Right ventricle myocardium inferior (tissue), 1 donor: ENCODE measurements at places on chromosomes 12 and 14.

GRCh38 chr12:67028529-67028928 is 240.6 kb upstream of the CAND1 start:
- DNase-seq = no peak

GRCh38 chr12:106632797-106633450 is 50.1 kb downstream of the RFX4 start:
- DNase-seq = no peak

GRCh38 chr14:24080888-24081738 is 9.8 kb downstream of the CPNE6 start:
- no peak for DNase-seq

DNA sequence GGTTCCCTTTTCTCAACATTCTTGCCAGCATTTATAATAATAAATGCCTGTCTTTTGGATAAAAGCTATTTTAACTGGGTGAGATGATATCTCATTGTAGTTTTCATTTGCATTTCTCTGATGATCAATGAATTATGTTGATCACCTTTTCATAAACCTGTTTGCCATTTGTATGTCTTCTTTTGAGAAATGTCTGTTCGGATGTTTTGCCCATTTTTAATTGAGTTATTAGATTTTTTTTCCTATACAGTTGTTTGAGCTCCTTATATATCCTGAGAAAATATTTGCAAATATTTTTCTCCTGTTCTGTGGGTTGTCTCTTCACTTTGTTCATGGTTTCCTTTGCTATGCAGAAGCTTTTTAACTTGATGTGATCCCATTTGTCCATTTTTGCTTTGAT is 8.1 kb upstream of the LIMA1 start:
- DNase-seq = no peak

DNA sequence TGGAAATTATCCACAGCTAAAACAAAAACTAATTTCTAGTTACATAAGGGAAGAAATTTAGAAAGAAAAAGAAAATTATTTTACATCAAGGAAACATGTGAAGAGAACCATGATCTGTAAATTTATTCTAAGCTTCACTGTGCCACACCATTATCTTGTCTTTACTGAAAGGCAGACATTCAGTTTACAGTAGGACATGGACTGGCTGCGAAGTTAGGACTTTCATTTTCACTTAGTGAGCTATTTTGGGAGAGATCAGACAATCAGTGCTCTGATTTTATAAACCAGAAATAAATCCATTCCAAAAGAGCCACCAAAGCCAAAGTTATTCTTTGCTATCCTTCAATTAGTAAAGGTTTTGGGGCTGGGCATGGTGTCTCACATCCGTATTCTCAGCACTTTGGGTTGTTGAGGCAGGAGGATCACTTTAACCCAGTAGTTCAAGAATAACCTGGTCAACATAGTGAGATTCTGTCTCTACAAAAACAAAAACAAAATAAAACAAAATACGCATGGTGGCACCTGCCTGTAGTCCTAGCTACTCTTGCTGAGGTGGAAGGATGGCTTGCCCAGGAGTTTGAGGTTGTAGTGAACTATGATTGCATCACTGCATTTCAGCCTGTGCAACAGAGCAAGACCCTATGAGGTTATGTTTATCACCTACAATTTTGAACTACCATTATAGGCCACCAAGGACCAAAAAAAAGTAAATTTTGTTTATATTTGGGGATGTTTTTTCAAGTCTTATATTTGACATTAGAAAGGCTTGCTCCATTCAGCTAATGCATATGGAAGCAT is 1084.8 kb upstream of the ATXN7L3B start:
- no peak for DNase-seq

- no peak for DNase-seq
Measured at GRCh38 chr12:14920475-14921126, 17.7 kb downstream of the ERP27 start.

GRCh38 chr12:126747530-126748149 is 1519.3 kb upstream of the TMEM132C start:
- DNase-seq = peak; percentile 60

- no peak for DNase-seq
Measured at GRCh38 chr14:70887207-70887681, 20.0 kb upstream of the PCNX1 start.

DNA sequence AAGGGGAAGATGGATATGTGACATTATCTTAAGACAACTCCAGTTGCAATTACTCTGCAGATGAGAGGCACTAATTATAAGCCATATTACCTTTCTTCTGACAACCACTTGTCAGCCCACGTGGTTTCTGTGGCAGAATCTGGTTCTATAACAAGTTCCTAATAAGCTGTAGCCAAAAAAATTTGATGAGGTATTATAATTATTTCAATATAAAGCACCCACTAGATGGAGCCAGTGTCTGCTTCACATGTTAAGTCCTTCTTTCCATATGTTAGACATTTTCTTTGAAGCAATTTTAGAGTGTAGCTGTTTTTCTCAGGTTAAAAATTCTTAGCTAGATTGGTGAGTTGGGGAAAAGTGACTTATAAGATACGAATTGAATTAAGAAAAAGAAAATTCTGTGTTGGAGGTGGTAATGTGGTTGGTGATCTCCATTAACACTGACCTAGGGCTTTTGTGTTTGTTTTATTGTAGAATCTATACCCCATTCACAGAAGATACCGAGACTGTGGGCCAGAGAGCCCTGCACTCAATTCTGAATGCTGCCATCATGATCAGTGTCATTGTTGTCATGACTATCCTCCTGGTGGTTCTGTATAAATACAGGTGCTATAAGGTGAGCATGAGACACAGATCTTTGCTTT is 36.9 kb downstream of the PSEN1 start:
- DNase-seq = no peak

DNA sequence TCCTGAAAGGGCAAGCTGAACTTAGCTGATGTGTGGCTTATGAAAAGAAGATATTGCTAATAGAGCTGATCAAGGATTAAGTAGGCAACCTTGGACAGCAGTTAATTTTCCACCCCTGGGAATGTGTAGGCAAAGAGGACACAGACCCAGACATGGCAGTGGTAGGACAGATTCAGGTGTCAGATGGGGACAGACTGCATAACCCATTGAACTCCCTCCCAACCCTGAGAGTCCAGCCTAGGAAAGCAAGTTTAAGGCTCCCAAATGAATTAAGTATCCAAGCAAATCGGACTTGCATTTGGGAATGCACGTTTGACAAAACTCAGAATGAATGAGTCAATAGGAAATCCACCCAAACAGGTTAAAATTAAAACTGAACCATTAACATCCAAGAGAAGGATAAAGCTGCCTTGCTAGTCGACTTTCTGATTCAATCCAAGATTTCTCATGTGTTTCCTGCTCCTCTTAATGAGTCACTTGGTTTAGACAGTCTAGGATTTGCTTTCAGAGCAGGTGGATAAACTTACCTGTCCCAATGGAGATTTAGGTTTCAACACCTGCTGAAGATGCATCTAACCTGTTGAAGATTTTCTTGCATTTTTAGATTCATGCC is 385.4 kb downstream of the CCDC91 start:
- DNase-seq = no peak

DNA sequence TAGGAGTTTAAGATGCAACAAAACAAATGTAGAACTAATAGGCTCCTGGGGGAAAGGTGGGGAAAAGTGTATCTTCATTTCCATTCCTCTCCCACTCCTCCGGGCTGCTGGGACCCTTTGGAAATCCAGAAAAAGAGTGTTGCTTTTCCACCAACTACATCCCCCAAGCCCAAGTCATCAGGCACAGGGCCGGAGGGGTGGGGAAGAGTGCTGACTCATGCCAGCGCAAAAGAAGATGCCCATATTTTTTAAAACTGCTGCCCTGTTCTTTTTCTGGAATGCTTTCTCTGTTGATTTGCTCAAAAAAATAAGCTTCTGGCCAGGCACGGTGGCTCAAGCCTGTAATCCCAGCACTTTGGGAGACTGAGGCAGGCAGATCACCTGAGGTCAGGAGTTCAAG is 70.9 kb downstream of the TBK1 start:
- no peak for DNase-seq

GRCh38 chr12:82359115-82359478 is 768 bp downstream of the METTL25 start:
- DNase-seq = peak; percentile 72

DNA sequence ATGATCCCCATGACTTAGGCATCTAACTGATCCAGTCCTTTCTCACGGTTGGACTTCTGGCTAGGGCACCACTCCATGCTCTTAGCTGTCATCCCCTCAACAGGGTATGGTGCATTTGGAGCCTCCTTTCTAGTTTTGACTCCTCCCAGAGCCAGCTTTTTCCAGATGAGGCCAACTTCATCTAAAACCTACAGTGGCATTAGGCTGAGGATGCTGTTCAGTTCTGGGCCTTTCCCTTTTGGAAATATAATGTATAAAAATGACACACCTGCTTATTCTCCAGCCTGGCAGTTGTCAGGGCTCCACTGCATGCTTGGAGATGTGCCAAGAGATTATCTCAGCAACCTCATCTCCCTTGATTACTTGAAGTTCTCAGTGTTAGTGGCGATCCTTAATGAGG is 239.7 kb downstream of the EMP1 start:
- DNase-seq = no peak

DNA sequence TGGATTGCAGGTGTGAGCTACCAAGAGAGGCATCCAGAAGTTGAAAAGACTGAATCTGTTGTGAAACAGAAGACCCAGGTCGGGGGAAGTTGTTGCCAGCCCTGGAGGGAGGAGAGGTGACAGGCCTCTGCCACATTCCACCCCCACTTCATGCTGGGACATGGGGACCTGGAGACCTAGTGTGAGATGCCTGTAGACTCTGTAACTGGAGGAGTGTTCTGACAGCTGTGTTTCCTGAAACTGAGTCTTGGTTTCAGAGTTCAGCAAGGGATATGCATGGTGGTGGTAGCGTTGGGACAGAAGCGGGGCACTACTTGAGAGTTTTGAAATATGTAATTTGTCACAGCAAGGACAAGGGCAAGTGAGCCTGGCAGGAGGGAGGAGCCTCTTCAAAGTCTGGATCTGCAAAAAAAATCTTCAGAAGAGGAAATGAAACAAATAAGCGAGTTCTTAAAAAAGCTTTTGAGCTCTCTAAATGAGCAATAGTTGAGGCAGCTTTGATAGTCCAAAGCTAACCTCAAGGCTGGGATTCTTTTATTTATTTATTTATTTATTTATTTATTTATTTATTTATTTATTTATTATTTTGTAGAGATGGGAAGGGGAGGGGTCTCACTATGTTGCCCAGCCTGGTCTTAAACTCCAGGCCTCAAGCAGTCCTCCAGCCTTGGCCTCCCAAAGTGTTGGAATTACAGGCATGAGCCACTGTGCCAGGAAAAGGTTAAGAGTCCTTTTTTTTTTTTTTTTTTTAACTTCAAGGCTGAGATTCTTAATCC is 58.9 kb upstream of the EEA1 start:
- DNase-seq = no peak

GRCh38 chr12:27673101-27673718 is 23.0 kb upstream of the REP15 start:
- DNase-seq = no peak

- DNase-seq = peak; percentile 79
Measured at GRCh38 chr12:64083285-64084210, 138.5 kb downstream of the KICS2 start.

- no peak for DNase-seq
Measured at GRCh38 chr12:31627456-31628054, 31.9 kb upstream of the ETFBKMT start.

- no peak for DNase-seq
Measured at GRCh38 chr14:20734430-20734806, 11.3 kb upstream of the EDDM3A start.
